NCI-H1417 treated with DMSO at 0.1 percent for 48 hours (cell line): ENCODE measurements at places on chromosomes 4 and X.

DNA sequence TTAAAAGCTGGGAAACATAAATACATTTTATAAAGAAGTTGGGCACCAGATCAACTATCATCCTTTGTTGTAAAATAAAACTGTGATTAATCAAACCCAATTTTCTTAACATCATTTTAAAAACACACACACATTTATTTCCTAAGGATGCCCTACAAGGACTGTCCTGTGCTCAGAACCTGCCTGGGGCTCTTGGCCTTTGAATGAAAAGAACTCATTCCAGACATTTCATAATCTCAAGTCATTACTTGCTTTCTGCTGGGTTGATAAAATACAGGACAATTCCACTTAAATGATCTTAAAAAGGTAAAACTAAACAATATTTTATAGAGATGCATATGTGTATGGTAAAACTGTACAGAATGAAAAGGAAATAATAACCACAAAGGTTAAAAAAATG lies 2.8 kb downstream of the SH3D19 start:
- DNase-seq, result no peak

GRCh38 chr4:17934286-17934685 lies 87.3 kb downstream of the LCORL start:
- DNase-seq, result no peak

DNA sequence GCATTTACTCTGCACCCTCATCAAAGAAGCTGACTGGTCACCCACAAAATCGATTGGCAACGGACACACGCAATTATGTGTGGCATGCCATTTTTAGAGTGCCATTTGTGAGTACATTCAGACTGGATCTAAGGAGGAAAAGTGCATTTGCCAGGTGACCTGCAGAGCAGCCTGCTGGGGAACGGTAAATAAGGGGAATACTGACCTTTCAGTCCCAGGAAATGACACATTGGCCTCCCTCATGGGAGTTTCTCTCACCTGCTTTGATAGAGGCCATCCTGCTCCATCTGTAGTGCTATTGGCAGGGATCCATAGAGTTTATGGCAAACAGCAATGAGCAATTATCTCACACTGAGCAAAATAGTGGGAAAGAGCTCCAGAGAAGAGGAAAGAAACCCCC lies 127.8 kb downstream of the DDX53 start:
- DNase-seq, result no peak

DNA sequence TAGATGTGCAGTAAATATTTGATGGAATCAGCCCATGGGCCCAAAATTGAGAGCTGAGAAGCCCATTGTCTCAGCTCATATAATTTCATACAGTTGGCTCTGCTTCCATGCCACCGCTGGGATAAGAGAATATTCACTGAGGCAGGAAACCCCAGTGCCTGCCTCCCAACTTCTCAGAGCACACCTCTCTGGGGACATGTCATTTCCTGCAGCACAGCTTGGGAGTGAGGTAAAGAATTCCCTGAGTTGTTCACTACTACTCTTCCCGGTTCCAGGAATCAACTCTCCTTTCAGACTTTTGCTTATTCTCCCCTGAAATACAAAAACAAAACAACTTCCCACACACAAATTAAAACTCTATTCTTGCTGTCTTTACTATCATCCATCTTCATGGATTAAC lies 389.3 kb downstream of the MAPK10 start:
- DNase-seq, result no peak

- no peak for DNase-seq
Measured at GRCh38 chrX:41733939-41734338, 10.0 kb downstream of the GPR82 start.

- no peak for DNase-seq
Measured at GRCh38 chr4:6520978-6521377, 48.6 kb upstream of the PPP2R2C start.

DNA sequence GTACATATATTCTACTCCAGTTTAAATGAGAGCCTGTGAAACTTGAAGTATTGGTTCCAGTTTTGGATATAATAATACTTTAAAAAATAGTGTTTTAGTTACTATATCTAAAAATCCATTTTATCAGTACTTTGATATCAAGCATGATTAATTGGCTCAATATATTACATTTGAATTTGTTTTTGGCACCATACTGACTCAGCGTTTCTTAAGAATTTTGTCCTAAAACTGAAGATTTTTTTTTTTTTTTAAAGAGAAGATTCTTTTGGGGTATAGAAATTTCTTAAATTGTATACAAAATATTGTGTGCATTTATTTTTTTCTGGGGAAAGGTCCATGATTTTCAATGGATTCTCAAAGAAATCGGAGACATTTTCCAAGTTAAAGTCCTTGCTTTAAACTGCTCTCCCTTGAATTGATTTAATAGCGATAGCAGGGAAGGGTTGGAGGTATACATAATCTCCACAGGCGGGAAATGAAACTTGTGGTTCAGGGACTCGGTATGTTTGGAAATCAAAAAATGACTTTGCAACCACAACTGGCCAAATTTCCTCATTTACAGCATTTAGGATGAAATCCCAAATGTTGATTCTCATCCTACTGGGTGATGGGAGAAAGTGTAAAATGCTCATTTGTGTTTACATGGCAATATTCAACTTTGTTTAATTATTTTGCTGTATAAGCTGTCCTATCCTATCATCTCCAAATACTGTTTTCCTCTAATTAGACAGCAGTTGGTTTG lies 62.3 kb downstream of the TMA16 start:
- no peak for DNase-seq

- no peak for DNase-seq
Measured at GRCh38 chr4:1510931-1511330, 104.7 kb upstream of the NKX1-1 start.

DNA sequence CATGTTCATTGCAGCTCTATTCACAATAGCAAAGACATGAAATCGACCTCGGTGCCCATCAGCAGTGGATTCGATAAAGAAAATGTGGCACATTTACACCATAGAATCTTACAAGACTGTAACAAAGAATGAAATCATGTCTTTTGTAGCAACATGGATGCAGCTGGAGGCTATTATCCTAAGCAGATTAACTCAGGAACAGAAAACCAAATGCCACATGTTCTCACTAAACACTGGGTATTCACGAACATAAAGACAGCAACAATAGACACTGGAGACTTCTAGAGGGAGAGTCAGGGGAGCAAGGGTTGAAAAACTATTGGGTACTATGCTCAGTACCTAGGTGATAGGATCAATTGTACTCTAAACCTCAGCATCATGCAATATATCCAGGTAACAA lies 180.5 kb downstream of the PPP1R2C start:
- no peak for DNase-seq

DNA sequence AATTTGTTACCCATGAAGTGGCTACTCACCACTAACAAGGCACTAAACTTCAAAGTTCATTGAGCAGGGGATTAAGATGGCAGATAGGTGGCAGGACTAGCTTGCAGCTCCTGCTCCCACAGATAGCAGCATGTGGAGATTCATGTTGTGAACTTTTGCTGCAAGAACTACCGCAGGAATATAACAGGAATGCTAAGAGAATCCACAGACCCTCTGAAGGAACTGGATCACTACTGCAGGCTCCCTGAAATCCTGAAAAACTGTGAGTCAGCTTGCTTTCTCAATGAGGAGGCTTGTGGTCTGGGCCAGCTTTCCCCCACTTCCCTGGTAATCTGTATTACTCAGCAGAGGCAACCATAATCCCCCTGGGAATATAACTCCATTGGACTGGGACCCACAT lies 118.5 kb upstream of the VCX2 start:
- no peak for DNase-seq

DNA sequence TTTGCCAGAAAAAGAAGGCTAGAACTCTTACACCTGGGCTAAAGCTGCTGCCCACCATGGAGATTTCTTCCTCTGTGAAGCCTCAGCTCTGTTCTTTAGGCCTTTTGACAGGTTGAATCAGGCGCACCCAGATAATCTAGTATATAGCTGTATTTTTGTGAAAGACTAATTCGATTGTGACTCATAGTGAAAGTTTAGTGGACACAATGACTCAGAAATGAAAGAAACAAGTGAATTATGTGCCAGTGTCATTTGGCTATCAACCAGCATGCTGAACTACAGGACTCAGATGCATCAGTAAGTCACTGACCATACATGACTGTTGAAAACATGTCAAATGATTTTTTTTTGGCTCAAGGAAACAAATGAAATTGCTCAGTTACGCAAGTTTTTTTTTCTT lies 425.4 kb downstream of the SLITRK2 start:
- no peak for DNase-seq

GRCh38 chr4:110963662-110964280 lies 340.9 kb upstream of the PITX2 start:
- no peak for DNase-seq
